GM04503 (cell line): ENCODE measurements at places on chromosomes 5 and 9.
A peak's percentile ranks its signal among the peaks of the same experiment; 100 is the strongest.

GRCh38 chr9:114898741-114899140 is 31.6 kb downstream of the TNFSF8 start:
- no peak for DNase-seq

GRCh38 chr5:16489322-16489791 is 23.8 kb upstream of the ZNF622 start:
- no peak for DNase-seq

DNA sequence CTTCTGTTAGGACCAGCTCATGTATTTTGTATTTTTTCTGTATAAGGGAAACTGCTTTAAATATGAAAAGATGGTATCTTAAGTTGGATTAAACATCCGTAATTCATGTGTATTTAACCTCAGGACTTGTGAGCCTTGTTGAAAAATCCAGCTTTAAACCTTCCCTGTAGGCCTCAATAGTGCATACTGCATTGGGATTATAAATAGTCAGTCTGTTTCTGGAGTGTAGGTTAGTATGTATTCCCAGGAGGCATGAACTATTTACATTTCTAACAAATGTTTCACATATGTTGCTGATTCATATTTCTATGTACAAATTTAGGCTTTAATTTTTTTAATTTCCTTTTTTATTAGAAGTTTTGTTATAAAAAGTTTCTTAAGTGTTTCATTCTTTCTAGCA is 137.9 kb upstream of the GRHPR start:
- no peak for DNase-seq

GRCh38 chr5:68141494-68141893 is 74.1 kb upstream of the PIK3R1 start:
- no peak for DNase-seq

DNA sequence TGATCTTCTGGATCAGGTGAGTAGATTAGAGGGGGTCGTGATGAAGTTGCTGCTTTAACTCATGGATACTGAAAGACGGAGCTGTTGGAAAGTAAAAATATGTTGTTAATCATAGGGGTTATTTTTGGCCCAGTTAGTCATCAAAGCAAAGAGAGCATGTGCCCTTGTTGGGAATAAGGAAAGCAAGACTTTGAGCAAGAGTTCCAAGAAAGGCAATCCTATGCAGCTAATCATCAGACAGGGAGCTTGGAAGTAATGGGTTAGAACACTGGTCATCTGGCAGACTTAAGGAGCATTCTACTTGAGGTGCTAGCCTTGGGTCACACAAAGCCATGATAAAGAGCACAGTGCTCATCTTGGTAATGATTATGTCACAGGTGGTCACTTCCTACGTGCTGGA is 18.3 kb downstream of the ASPN start:
- peak; percentile 92 for DNase-seq

DNA sequence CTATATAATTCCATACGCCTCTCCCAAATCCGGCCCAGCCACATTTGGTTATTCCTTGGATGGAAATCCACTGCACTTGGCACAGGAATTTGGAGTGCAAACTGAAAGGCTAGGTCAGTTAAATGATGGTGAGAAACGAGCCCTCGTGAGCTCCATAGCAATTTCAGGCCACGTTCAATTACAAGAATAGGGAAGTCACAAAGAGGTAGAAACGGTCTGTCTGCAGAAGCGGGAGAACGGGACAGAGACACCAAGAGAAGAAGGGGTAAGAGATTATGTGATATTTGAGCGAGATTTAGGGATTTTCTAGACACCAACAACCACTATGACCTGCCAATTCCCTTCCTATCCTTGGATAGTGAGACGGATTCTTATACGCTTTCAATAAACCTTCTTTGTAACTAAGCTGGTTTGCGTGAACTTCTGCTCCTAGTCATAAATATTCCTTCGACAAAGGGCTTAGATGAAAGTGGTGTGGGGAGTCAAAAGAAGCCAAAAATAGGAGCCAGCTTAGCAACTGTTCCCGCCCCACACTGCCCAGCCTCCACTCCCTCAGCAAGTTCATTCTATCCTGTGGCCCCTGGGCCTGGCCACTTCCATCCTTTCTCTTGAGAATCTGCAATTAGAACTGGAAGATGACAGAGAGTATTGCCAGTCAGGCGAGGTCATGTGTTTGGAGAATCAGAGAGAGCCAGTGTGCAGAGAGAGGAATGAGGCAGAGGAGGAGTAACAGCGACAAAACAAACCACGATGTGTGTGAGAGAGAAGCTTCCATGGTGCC is 118.4 kb downstream of the ZNF608 start:
- no peak for DNase-seq

- no peak for DNase-seq
Measured at GRCh38 chr5:32290922-32291321, 21.8 kb downstream of the MTMR12 start.

DNA sequence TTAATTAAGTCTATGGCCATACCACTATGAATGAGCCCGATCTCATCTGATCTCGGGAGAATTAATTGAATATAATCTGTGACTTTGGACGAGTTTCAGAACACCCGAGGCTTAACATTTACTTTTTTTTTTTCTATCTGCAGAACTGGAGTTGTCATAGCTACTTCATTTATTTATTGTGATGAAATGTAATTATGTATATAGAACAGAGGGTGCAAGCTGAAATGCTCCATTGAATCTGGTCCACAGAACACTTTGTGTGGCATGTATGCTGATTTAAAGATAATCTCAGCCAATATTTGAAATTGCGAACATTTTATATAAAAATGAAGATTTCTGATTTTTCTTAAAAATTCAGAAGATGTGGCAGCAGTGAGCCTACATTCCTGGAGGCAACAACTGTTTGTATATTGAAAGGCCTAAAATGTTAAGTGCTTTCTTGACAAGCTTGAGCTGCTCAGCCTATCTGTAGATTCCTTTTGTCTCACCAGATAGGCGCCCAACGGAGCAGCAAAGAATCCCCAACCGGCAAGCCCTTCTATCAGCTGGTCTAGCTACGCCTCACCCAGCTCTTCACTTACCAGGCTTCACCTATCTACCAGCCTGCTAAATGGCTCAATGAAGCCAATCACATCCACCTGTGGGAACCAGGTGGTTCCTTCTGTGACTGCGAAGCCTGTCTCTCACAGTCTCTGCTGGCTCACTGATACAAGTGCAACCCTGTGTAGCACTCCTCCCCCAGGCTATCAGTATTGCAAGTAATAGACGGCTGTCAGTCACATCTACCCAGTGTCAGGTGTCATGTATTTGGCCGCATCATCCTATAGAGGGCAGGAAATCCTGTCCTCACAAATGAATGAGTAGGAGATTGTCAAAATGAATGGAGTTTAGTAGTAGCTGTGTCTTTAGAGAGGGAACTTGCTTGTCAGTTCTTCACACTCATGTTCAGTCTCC is 170.6 kb upstream of the MRPS30 start:
- no peak for DNase-seq

- no peak for DNase-seq
Measured at GRCh38 chr5:53191548-53192165, 82.1 kb upstream of the MOCS2 start.

DNA sequence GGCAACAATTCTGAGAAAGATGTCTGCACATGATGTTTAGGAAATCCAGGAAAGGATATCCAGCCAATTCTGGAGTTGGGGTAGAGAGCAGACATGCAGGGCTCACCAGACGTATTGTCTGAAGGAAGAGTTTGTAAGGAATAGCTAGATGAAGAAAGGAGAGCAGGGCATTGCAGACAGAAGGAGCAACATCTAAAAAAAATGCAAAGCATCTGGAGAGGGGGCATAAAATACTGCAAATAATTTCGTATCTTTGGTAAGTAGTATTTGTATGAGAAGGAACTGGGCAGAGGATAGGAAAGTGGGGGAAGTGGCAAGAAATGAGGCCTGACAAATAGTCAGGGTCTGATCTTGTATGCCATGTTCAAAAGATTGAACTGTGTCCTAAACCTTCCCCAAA is 74.8 kb downstream of the MACIR start:
- no peak for DNase-seq

- DNase-seq: no peak
Measured at GRCh38 chr5:83683836-83684235, 36.8 kb downstream of the HAPLN1 start.

DNA sequence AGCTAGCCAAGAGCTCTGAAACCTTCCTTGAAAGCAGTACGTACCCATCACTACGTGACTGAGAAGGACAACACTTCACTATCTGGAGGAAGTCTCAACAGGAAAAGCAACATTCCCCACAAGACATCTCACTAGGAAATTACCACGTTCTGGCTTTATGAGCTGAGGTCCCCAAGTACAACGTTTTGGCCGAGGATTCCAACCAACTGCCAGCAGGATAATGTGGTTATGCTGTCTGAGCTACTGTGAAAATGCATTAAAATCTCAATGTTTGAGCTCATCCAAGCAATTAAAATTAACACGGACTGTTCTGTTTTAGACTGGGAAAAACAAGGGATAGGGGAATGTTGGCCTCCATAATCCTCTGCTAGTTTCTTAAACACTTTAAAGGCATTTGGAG is 16.4 kb downstream of the MED27 start:
- DNase-seq: no peak

DNA sequence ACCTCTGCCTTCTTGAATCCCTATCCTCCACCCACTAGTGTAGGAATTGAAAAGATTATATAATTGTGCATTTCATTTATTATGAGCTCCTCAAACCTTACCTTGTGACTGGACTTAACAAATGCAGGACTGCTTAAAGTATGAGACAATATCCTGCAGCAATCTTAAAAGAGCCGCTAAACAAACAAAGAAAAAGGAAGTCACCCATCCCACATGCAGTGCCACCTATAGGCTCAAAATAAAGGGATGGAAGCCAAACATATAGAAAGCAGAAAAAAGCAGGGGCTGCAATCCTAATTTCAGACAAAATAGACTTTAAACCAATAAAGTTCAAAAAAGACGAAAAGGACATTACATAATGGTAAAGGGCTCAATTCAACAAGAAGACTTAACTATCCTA is 8.7 kb downstream of the PCAT7 start:
- no peak for DNase-seq

GRCh38 chr5:125011014-125011413 is 264.6 kb upstream of the ZNF608 start:
- DNase-seq: no peak

DNA sequence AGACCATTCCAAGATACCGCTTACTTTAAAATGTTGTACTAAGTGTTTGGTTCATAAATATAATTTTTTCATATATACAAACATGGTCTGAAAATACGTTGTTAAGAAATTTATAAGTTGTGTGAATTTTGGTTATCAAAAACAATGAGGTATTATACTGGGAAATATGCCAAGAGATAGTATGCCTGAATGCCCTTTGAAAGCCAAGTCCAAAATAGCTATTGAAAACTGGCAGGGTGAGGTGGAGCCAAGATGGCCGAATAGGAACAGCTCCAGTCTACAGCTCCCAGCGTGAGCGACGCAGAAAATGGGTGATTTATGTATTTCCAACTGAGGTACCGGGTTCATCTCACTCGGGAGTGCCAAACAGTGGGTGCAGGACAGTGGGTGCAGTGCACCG is 533.5 kb downstream of the ZNF608 start:
- no peak for DNase-seq

GRCh38 chr5:157150995-157151394 is 8.3 kb upstream of the MED7 start:
- DNase-seq: no peak

DNA sequence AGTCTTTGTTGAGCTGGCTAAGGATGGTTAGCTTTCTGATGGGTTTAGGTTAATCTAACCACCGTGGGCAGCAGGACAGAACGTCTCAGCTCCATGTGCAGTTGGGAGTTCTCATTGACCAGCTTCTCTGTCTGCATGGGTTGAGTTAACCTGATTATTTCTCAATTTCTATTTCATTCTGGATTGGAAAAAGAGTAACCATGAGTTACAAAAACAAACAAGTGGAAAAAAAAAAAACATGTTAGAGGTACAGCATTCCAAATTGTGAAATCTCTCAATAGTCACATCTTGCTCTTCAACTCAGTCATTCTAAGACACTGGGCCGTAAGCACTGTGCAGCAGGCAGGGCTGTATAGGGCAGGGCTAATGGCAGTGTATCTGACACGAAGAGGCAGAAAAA is 343.7 kb upstream of the KLF4 start:
- DNase-seq: no peak

DNA sequence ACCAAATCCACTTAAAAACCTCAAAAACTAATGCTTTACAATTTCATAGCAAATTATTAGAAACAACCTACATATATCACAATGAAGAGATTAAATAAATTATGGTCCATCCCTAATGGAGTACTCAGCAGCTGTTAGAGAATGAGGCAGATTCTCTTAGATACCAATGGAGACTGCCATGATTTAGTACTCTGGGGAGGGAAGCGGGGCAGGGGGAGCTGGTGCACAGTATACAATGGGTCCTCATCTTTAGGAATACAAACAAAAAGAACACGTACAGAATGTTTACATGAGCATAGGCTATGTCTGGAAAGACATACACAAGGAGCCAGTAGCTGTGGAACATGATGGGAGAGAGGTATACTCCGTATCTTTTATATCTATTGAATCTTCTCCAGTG is 2.0 kb downstream of the LIFR start:
- DNase-seq: no peak

DNA sequence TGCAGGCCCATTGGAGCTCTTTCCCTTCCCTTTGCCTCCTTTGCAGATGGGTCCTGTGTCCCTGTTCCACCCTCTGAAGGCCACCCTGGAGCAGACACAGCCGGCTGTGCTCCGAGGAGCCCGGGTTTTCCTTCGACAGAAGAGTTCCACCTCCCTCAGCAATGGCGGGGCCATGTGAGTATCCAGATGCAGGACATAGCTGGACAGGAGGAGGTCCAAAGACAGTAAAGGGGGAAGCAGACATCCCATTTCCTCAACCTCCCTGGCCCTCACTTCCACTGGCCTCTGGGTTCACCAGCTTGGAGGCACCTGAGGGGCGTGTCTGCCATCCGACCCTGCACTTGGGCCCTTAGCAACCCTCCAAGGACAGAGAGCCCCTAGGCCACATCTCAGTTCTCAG is 237.9 kb downstream of the CACNA1B start:
- DNase-seq: no peak

DNA sequence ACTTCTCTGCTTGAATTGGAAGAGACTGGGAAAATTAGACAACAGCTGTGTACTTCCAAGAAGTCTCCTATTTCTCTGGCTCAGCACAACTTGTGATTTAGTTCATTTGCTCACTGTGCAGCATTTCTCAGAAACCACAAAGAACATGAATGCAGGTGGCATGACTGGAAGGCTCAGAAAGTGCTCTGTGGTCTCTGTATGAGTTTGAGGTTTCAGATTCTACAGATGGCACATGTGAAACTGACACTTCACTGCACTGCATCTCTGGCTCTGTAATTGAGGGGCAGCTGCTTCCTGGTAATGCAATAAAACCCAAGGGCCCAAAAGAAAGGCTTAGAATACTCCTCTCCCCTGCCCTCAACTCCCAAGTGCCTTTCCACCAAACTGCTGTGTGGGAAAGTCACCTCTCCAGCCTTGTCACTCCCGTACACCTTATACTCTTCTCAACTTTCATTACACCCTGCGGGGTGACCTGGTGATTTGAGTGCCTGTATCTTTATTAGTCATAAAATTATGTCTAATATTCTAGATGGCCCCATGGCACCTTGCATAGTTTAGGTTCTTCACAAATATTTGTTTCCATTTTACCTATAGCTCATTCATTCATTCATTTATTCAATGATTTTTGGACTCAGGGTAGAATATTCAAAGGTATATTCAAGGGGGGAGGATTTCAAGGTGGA is 82.5 kb downstream of the ESM1 start:
- DNase-seq: no peak
